ENCODE measurements at places on chromosomes 2 and 18.

GRCh38 chr18:63956755-63957154, 7.7 kb downstream of the HMSD start:
- no peak for DNase-seq

- DNase-seq = no peak
Measured at GRCh38 chr2:233831011-233831721, 23.2 kb downstream of the HJURP start.

- DNase-seq = no peak
Measured at GRCh38 chr2:36783246-36783645, 86.7 kb downstream of the VIT start.

DNA sequence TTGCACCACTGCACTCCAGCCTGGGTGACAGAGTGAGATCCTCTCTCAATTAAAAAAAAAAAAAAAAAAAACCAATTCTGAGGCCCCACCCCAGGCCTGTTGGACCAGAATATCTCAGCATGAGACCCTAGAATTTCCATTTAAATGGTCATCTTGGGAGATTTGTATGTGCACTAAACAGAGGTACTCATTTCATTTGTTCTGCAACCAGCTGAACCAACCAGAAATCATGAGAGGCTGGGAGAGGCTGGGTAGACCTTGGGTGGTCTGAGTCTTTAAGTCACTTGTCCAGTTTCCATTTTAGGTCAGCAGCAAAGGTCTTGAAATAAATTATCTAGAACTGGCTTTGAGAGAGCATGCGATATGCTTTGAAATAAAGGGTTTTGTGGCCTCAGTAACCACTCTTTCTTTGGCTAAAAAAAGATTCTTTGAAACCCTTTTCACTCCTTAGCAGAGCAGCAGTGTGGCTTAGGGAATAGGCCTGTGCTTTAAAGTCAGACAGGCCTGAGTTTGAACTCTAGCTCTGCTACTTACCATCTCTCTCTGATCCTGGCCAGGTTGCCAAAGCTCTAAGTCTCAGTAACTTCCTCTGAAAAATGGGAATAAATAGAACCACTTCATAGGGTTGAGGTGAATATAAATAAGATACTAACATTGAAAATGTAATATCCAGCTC, 52.6 kb downstream of the QPCT start:
- DNase-seq = no peak

DNA sequence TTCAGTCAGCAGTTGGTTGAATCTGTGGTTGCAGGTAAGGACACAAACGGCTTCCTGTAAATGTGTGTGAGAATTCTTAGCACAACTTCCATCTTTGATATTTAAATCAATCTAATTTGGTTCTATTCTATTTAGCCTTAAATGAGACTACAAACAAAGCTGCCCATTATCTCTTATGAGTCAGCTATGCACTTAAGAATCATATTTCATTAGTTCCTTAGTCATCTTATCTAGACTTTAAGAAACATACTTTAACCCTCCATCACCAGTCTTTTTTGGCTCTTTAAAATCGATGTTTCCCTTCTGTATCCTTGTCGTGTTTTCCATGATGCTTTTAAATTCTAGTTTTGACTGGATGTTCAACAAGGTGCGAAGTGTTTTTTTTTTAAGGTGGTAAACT, 114.4 kb upstream of the TMEM200C start:
- no peak for DNase-seq

GRCh38 chr18:35413163-35413511, 36.0 kb upstream of the ZNF396 start:
- DNase-seq = no peak

DNA sequence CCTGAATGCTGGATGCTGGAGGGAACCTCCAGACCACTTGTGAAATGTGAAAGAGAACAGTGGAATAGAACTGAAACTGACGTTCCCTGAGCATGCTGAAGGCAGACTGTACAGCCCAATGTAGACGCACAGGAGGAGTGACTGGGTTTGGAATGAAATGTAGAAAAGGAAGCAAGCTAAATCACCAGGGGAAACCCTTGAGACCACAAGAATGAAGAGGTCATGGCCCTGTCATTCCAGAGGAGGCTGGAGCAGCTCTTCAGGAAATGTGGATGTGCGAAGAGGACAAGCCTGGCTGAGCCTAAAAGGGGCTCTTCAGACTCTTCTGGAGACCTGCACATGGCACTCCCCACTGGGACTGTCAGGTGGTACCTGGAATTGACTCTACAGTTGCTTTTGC, 118.5 kb upstream of the ALPP start:
- DNase-seq = peak; percentile 92

DNA sequence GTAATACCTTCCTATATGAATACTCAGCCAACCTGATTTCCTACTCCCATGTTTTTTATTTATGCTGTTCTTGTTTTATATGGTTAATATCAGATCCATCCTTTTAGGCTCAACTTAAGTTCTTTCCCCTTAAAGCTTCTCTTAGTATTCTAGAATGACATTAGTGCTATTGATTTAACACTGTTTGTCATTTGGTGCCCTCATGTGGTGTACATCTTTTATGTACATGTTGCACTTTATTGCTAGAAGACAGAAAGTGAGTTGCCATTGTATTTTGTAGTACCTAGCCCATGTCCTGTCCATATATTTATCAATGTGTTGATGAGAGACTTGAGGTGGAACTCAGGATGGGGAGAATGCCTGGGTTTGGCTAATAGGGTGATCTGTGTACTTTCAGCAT, 2.5 kb downstream of the HTRA2 start:
- no peak for DNase-seq

- no peak for DNase-seq
Measured at GRCh38 chr18:48688961-48689360, 150.1 kb downstream of the CTIF start.

- no peak for DNase-seq
Measured at GRCh38 chr18:21853775-21854552, 113.4 kb downstream of the MIB1 start.

GRCh38 chr2:53095664-53096063, 671.9 kb upstream of the CHAC2 start:
- no peak for DNase-seq

GRCh38 chr2:199163613-199164458, 293.9 kb downstream of the SATB2 start:
- no peak for DNase-seq

DNA sequence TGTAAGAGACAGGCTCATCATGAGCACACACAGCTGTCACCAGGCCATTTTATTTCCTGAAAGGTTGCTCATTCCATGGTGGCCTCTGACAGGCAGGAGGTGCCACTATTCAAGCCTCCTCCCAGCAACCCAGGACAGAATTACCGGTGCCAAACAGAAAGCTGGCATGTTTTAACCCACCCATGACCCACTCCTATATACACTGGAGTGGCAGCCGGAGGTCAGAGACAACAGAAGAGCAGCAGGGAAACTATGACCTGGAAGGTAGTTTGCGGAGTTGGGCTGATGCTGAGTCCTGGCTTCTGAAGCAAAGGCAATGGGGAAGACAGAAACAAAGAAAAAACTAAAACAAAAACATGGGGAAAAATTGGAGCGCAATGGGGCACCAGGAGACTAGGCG, 2.3 kb downstream of the RFTN2 start:
- DNase-seq = no peak
